ENCODE measurements at places on chromosomes 7 and 10.

DNA sequence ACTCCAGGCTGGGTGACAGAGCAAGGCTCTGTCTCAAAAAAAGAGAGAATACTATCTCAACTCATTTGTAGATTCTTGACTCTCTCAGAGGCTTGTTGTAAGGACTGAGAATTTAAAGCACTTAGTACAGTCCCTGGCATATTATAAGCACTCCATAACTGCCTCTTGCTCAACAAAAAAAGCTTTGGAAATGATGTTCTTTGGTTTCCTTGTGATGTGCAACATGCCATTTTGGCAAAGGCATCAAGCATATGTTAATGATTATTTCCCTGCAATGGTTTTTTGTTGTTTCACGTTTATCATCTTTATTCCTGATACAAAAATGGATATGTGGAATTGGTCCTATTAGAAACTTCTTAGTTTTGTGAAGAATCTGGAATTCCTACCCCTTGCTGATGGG, 15.7 kb downstream of the NOLC1 start:
- no peak for DNase-seq

DNA sequence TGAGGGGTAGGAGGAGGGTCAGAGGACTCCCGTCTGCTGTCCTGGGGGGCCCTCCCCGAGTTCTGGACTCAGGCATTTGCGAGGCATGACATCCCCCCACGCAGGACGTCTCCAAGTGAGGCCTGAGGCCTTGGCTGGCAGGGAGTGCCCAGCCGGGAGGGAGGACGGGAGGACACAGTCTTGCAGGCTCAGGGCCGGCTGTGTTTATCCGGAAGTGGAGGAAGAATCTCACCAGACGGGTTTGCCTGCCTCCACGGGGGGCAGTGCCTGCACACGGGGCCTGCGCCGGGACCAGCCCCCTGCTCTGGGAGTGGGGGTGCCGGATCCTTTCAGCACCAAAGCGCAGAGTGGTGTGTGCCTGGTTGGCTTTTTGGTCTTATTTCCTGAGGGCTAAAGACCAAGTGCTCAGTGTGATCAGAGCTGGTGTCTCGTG, 10.9 kb downstream of the PWWP2B start:
- DNase-seq = no peak

- no peak for DNase-seq
Measured at GRCh38 chr7:155182406-155182970, 112.4 kb downstream of the HTR5A start.

DNA sequence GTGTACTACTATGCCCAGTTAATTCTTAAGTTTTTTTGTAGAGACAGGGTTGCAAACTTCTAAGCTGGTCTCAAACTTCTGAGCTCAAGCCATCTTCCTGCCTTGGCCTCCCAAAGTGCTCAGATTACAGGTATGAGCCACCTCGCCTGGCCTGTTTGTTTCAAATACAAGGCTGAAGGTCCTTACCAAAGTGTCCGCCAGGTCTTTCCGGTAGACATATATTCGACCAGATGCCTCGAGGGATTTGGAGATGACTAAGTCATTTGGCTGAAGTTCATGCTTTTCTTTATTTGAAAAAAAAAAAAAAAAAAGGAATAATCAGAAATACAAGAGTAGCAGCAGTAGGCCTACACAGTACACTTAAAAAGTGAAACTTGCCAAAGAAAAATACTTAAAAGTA, 204.5 kb upstream of the CDCA7L start:
- DNase-seq = no peak

DNA sequence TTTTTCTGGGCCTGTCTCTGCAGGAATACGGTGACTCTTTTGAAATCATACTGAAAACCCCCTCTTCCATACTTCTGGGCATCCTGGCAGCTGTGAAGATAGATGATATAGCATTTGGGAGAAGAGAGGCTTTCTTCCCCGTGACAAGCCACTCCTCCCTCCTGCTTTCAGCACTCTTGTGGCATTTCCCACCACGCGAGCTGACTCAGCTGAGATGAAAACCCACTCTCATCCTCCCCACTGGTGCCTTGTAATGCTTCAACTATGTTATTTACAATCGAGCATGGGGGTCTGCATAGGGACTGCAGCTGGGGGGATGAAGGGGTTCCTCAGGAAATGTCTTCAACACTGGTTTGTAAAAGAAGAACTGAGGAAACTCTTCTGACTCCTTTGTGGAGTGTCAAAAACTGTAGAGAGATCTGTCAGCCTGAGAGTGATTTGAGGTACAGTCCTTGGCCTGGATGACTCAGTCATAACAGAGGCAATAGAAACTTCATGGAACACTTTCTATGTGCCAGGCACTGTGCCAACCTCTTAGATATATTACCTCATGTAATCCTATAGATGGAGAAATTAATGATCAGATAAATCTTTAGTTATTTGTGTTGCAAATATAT, 1.7 kb upstream of the TBATA start:
- DNase-seq = peak; percentile 39

GRCh38 chr7:121608785-121609184, 212.7 kb upstream of the FAM3C start:
- no peak for DNase-seq

GRCh38 chr7:143316492-143316891, 581 bp downstream of the CLCN1 start:
- DNase-seq = no peak

DNA sequence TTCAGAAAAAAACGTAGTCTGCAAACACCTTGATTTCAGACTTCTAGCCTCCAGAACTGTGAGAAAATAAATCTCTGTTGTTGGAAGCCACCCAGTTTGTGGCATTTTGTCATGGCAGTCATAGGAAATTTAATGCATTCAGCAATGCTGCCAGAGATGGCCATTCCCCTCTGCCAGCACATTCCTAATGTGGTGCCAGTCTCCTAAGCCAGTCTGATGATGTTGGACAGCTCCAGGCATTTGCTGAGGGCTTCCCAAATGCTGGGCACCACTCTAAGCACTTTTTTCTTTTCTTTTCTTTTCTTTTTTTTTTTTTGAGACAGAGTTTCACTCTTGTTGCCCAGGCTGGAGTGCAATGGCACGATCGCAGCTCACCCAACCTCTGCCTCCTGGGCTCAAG, 666.7 kb upstream of the C7orf33 start:
- DNase-seq = no peak

- no peak for DNase-seq
Measured at GRCh38 chr10:97229322-97230015, 43.7 kb upstream of the SLIT1 start.

DNA sequence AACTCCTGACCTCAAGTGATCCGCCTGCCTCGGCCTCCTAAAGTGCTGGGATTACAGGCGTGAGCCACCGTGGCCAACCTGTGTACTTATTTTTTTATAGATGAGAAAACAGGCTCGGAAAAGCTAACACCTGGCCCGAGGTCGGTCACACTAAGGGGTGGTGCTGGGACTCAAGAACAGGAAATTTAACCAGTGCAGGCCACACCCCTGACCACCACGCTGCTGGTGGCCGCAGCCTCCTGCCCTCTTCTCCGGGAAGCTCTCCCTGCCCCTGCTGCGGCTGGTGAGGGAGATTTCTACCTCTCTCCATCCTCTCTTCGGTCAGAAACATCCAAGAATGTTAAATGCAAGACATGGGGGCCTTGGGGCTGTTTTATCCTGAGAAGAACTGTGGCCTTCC, 63.2 kb downstream of the TNRC18 start:
- DNase-seq = no peak

- no peak for DNase-seq
Measured at GRCh38 chr10:53469383-53469782, 696.8 kb upstream of the MBL2 start.

GRCh38 chr7:146492017-146492416, 375.4 kb downstream of the CNTNAP2 start:
- DNase-seq = no peak

GRCh38 chr7:105003872-105004510, 10.0 kb upstream of the KMT2E start:
- DNase-seq = no peak

DNA sequence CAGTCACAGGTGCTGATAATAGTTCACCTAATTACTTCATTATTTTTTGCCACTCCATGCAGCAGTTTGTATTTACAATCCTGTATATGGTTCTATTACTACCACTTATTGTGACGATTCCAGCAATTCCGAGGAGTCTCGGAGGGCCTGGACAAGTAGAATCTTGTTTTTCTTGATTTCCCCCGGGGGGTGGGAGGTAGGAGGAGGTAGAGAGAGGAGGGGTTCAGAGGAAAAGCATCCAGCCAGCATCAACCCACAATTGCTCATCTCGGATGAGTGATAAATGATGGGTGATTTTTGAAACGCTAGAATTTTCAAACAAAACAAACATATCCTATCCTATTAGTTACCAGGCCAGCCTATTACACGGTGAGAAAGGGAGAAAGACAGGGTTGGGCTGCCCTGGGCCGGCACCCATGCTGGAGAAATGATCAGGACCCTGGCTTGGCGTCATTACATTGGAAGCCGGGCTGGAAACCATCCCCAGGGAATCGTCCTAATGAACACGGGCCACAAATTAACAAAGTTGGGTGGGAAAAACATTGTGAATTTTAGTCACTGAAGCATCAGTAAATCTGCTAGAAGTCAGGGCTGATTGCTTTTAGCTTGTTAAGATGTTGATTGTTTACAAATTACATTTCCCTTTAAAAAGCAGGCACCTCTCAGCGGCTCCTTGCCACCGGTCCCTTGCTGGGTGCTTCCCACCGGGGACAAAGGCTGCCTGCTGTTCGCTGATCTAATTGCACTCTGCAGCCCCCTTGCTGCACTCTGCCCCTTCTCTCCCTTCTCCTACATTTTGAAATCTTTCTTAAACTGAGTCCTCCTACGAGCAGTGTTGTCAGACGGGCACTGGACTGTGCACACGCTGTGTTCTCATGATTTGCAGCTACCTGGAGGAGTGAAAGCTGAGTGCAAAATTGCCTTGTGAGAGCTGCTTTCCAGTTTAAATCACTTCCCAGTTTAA, 95.5 kb downstream of the FAM204A start:
- no peak for DNase-seq

GRCh38 chr10:89576022-89576421, 40.6 kb upstream of the SLC16A12 start:
- no peak for DNase-seq

DNA sequence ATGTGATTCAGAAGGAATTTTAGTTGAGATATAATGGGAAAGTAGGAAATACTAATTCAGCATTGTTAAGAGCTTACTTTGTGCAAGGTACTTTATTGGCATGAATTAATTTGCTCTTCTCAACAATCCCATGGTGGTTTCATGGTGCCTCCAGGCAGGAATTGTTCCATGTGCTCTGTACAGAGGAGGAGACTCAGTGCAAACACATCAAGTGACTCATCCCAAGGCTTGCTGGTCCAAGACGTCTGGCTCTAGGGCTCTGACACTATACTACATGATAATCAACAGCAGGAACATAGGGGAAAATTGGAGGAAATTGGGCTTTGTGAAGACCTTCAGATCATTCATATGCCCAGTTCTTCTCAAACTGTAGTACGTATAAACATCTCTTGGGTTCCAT, 66.5 kb upstream of the PRKG1 start:
- no peak for DNase-seq

- DNase-seq = peak; percentile 43
Measured at GRCh38 chr7:24907311-24907886, 72.6 kb downstream of the OSBPL3 start.

GRCh38 chr10:84244651-84245270, at the start of gene RGR:
Gene RGR (plus strand): TSS chr10:84245053. CDS start chr10:84245091, 38 bp downstream.
- no peak for DNase-seq

- no peak for DNase-seq
Measured at GRCh38 chr7:157234271-157234670, 95.5 kb downstream of the UBE3C start.

GRCh38 chr10:103923502-103923901, 5.5 kb upstream of the STN1 start:
- DNase-seq = no peak

DNA sequence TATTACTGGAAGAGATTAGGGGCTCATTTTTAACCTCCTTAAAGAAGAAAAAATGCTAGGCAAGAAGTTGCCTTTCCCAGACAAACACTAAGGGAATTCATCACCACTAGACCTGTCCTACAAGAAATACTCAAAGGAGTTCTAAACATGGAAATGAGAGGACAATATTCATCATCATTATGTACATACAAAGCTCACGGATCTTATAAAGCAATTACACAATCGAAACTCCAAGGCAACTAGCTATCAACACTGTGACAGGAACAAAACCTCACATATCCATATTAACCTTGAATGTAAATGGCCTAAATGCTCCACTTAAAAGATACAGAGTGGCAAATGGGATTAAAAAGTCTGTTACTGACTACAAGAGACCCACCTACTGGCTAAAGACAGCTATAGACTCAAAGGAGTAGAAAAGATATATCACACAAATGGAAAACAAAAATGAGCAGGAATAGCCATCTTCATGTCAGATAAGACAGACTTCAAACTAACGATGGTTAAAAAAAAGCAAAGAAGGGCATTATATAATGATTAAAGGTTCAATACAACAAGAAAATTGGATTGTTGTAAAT, 246.6 kb downstream of the ADRA2A start:
- no peak for DNase-seq

DNA sequence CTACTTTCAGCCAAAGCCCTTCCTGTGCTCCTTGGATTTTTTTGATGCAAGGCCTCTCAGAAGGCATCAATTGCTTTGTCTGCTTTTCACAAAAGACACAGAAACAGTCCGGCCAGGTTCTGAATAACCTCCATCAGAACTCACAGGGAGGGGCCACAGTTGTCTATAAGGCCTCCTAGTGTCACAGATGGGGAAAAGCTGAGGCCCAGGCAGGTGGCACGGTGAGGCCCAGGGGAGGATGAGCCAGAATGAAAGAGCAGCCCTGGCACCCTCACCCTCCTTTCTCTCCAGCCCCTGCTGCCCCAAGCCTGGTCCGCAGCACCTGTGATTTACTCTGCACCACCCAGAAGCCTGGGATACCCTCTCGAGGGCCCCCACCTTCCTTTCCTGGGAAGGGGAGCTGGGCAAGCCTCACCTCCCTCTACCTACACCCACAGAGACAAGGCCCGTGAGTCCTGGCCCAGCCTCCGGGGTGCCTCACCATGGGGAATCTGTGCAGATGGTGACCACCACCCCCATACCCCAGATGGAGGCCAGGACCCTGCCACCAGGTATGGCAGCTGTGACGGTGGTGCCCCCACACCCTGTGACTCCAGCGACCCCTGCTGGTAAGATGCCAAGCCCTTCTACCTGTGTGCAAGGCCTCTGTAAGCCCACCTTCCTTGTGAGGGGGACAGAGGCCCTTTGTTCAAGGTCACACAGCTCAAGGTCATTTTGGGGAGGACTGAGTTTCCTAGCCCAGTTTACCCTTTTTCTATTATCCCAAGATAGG, 26.2 kb upstream of the ZNF467 start:
- DNase-seq = peak; percentile 76

GRCh38 chr10:96960872-96961271, 128.8 kb downstream of the LCOR start:
- peak; percentile 28 for DNase-seq

DNA sequence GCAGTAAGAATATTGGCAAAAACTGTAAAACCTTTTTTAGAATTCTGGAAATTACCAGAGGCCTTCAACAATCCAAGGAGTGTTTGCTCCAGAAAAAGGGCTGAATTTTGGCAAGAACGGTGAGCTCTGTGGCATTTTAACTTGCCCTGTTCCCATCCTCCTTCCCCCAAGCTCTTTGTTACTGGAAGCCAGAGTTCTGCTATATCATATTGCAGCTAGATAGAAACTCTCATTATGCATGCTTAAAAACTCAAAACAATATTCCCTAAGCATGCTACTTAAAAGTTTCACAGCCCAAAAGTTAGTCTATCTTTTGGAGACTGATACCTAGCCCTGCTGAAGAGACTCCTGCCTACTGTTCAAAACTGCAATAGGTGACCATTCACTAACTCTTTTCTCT, 70.6 kb upstream of the GPR37 start:
- DNase-seq = no peak

All from activated CD8-positive, alpha-beta T cell treated with anti-CD3 and anti-CD28 coated beads for 36 hours (primary cell).